ENCODE measurements at places on chromosomes 16 and 17. TPM values are rescaled to one million over a fixed set of nuclear protein-coding genes. Genes with fewer than 3 reads are reported as not detected.

The SULT1A4 gene
- total RNA-seq: 2.8 TPM

The RMI2 gene
- 40.5 TPM for total RNA-seq

The TLCD2 gene
- total RNA-seq: 0.20 TPM

The LDAF1 gene
- 6.8 TPM for total RNA-seq

The HOXB9 gene
- total RNA-seq: 0.15 TPM

The DNAH9 gene
- total RNA-seq: not detected

The ATP2C2 gene
- not detected for total RNA-seq

The EVI2A gene
- 59.5 TPM for total RNA-seq

The NTN3 gene
- not detected for total RNA-seq

The BRIP1 gene
- total RNA-seq: 15.5 TPM

The CMTM2 gene
- total RNA-seq: 3.4 TPM

The HBA2 gene
- total RNA-seq: not detected

The KRT12 gene
- not detected for total RNA-seq

The ATP6V0D1 gene
- total RNA-seq: 69.7 TPM

The CALB2 gene
- not detected for total RNA-seq

Data from T-helper 1 cell treated with Interleukin-12 subunit alpha and Interleukin-12 subunit beta and Interleukin-4 antibody, amounts not matched to agents 30 ng/mL and 1 ng/mL, for 36 hours (primary cell).